ENCODE measurements at places on chromosomes 2 and 18.

- no peak for DNase-seq
These were observed 48.0 kb downstream of the NAB1 start for GRCh38 chr2:190696792-190697398.

DNA sequence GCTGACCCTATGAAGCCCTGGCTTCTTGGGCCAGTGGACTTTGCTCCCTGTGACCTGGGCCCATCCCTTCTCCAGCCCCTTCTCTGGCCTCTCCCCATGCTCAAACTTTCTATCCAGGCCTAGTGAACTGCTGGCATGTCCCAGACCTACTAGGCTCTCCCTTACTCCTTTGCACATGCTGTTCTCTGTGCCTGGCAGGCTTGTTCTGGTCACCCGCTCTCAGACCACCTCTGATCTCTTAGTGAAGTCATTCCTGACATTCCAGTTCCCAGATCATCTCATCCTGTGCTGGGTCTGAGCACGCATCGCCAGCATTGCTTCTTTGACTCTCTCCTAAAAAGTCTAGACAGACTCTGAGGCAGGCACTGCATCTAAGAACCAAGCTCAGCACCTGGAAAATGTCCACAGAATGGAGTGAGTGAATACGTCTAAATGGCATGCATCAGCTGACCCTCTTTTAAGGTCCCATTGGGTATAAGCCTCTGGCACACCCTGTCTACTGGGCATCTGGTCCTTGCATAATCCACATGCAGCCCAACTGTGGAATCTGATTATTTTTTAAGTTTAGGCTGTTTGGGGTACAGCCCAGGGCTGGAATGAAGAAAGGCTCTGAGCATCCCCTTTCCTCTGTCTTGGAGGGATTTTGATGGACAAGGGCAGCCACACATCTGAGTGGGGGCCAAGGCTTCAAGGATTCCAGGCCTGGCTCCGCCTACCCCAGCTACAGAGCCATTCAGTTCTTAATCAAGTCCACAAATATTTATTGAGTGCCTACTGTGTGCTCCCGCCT lies 130.6 kb upstream of the HAAO start:
- no peak for DNase-seq

DNA sequence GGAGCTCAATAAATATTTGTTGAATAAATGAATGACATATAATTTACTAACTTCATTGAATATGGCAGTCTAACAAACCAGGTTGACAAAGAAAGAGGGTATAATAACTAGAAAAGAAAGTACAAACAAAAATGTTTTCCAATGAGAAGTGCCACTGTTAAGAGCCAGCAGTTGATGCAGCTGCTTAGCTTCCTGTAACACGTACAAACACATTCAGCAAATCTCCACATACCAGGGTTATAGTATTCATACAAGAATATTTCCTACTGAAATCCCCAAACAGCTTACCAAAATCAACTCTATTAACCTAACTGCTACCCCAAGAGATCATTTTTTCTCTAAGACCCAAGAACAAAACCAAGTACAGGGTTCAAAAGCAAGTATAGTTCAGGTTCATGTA lies 77.7 kb downstream of the THADA start:
- no peak for DNase-seq

- no peak for DNase-seq
These were observed 232.5 kb upstream of the FN1 start for GRCh38 chr2:215668378-215668775.

GRCh38 chr2:239910851-239911640 lies 114.1 kb downstream of the NDUFA10 start:
- DNase-seq = peak; percentile 50

GRCh38 chr18:76679945-76680344 lies 142.4 kb upstream of the ZNF236 start:
- DNase-seq = no peak

DNA sequence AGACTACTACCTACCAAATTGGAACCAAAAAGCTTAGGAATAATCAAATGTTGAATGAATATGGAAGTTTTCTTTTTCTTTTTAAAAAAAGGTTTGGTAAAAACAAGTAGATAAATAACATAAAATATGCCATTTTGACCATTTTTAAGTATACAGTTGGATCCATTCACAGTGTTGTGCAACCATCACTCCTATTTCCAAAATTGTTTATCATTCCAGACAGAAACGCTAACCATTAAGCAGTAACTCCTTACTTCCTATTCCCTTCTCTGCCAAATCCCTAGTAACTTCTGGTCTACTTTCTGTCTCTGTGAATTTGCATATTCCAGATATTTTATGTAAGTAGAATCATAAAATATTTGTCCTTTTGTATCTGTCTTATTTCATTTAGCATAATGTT lies 39.8 kb downstream of the CD302 start:
- DNase-seq = no peak

- no peak for DNase-seq
These were observed 95.2 kb downstream of the ZNF516 start for GRCh38 chr18:76399613-76400391.

- DNase-seq = peak; percentile 34
These were observed 944 bp downstream of the RAB3GAP1 start for GRCh38 chr2:135052997-135053474.

GRCh38 chr18:79465392-79465991 lies 69.8 kb downstream of the NFATC1 start:
- no peak for DNase-seq

- no peak for DNase-seq
These were observed 9.2 kb downstream of the IRS1 start for GRCh38 chr2:226790431-226790830.

- no peak for DNase-seq
These were observed 207.7 kb downstream of the ZBTB7C start for GRCh38 chr18:48201337-48202005.

DNA sequence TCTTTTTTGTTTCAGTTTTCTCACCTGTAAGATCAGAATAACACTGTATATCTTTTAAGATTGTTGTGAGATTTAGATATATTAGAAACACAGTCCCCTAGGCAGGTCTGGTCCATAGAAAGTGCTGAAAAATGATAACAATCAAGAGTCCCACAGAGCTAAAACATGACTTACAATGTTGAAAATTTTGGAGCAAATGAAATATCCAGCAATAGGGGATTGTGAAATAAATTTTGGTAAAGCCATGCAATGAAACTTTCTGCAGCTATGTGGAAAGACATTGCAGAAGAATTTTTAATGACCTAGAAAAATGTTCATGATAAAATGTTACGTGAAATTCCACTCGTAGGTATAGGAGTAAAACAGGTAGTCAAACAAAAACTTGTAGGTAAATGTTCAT lies 127.6 kb upstream of the SERPINE2 start:
- no peak for DNase-seq

- DNase-seq = peak; percentile 20
These were observed 168.7 kb downstream of the ANKRD44 start for GRCh38 chr2:197141702-197142473.

DNA sequence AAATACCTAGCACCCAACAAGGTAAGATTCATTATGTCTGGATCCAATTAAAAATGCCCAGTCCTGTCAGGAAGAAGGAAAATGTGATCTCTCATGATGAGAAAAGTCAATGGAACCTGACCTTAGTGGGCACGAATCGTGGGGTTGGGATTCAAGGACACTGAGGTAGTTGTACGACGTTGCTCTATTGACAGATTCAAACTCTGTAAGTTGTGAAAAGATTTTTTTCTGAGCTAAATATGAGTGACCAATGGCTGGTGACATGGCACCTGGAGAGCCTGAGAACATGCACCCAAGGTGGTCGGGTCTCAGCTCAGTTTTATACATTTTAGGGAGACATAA lies 148.2 kb downstream of the NDUFA10 start:
- no peak for DNase-seq

- no peak for DNase-seq
These were observed 92.3 kb upstream of the UPP2 start for GRCh38 chr2:158009399-158009798.

DNA sequence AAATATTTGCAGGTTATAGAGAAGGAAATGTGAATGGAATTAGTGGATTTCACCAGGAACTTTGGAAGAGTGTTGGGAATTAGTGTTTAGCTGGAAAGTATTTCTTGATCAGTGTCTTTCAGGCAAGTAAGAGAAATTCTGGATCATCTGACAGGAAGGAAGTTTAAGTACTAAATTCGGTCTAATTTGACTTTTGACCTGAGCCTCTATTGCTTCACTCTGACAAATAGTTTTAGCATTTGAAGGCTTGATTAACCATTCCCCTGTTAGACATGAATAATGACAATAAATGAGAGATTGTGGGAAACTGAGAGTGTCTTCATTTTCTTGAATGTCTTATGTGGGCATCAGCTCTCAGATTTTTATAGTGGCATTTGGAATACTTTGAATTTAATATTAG lies 16.0 kb downstream of the CCNT2 start:
- DNase-seq = no peak

DNA sequence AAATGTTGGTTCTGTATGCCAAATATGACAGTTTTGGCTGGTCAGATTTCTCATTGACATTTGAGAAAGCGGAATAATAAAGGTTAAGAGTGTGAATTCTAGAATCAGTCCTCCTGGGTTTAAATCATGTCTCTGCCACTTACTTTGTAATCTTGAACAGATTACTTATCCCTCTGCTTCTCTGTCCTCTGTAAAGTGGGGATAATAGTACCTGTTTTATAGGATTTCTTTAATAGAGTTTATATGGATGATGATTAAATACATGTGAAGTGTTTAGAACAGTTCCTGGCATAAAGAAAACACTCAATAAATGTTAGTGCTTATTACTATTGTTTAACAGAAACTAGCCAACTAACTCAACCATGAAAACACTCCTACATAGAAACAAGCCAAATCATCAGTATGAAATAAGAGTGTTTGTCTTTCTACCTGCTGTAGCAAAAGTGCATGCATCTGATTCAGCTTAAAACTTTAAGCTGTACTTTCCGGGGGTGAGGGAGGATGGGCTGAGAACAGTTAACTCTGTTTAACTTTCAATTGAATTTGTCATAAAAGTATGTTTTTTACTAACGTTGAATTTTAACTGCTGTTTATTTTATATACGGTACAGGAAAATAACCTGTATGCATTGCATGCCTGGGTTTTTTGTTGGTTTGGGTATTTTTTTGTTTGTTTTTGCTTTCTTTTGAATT lies 6.8 kb downstream of the HTR2B start:
- DNase-seq = no peak

- no peak for DNase-seq
These were observed 61.3 kb downstream of the POU3F3 start for GRCh38 chr2:104915107-104915793.

GRCh38 chr2:137910641-137911040 lies 53.6 kb upstream of the HNMT start:
- DNase-seq = no peak

- DNase-seq = no peak
These were observed 237.3 kb downstream of the C1D start for GRCh38 chr2:67825476-67825875.

DNA sequence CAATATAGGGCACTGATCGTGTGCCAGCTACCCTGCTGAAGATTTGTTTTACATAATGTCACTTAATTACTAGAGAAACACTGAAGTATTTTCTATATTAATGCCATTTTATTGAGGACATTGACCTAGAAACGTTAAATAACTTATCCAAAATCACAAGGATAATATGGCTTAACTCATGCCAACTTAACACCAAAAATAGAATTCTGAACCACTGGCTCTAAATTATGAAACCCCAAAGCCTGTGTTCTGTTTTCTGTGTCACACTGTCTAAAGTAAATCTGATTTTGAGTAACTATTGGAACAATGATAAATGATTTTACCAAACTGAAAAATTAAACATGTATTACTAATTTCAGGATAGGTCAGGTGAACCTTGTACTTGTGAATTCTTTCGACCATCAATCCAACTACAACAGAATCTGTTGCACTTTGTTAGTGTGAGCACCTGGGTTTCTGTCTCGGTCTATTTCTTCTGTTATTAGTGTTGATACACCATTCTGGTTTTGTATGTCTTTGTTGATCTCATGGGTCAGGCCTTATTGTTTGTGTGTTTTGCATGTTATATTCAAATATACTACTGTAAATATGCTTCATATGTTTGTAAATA lies 48.2 kb upstream of the CCDC141 start:
- DNase-seq = no peak

GRCh38 chr18:51020536-51020935 lies 9.5 kb upstream of the SMAD4 start:
- DNase-seq = no peak

DNA sequence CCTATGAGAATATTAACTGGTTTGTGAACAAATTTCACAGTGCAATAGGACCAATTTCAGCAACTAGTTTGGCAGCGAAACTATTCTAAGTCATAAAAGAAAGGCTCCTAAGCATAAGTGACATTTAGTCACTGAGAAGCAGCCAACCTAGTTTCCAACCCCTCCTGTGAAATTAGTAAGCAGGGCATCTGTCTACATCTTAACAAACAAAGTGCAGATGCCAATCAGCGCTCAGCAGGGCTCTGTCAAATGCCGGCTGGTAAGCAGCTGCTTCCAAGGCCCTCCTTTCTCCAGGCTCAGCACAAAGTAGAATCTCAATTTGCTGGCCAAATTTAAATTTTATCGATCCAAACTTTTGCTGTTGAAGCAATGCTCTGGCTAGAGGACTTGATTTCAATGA lies 124.7 kb downstream of the ICOS start:
- DNase-seq = no peak

All from CD4-positive, alpha-beta T cell treated with Interleukin-4 for 4 hours (primary cell).